NCI-H2171 (cell line): ENCODE measurements at places on chromosomes 7 and 10.
A peak's percentile ranks its signal among the peaks of the same experiment; 100 is the strongest.

DNA sequence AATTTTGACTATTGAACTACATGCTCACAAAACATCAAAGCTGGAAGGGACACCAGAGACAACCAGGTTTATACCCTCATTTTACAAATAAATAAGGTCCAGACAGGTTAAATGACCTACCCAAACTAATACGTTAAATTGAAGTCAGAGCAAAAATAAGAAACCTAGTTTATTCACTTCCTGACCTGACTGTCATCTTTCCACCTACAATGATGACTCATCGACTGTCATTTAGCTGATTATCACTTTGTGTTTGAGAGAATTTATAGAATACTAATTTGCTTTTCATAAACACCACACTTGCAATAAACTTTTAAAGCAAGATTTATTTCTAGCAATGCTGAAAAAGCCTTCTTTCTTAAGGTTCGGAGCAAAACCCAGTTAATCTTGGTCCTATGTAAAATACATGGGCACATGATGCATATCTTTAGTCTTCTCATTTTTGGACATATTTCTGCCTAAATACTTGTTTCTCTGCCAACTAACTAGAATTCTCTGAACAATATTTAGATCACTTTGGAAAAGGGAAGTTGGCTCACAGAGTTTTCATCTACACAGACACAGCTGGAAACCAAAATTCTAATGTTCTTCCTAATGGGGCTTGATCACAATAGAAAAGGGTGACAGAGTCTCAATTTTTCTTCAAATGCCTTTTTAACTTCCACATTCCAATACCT lies 16.7 kb upstream of the LRRN3 start:
- DNase-seq: no peak

DNA sequence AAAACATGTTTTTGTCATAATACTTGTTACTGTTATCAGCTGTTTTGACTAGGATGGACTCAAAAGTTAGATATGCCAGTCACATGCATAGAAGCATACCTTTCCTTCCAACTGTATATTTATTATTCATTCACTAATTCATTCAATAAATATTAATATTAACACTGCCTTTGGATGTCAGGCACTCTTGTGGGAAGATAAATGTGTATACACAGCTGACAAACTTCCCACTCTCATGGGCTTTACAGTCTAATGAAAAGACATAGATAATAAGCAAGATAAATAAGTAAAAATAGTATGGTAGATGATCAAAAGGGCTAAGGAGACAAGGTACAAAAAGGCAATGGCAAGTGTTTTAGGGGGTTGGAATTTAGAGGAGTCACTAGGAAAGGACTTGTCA lies 180.1 kb upstream of the SMIM30 start:
- DNase-seq: no peak

DNA sequence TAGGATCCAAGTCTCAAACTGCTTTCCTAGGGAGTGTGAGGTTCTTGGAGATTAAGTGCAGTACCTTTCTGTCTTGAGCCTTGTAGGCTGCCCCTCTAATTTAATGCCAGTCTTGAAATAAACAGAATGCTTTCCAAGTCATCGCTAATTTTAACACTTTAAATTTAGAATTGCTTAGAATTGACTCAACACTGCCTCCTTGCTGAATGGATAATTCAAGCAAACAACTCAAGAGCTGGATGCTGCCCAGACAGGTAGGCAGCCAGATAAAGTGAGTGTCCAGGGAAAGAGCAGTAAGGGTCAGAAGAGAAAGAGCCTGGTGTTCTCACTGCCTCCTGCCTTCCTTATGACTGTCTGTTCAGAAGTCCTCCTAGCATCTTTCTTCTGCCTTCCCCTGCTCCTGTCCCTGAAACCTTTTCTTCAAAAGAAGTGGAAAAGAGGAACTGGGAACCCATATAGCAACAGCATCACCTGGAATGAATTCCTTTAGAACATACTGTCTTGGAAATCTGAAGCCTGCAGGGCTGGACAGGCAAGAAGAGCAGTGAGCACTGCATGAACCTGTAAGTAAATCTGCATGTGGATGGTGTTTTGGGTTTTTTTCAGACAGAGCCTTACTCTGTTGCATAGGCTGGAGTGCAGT lies 3.1 kb upstream of the GOT1 start:
- DNase-seq: no peak

GRCh38 chr7:130113887-130114286 lies 43.6 kb downstream of the KLHDC10 start:
- DNase-seq: no peak

DNA sequence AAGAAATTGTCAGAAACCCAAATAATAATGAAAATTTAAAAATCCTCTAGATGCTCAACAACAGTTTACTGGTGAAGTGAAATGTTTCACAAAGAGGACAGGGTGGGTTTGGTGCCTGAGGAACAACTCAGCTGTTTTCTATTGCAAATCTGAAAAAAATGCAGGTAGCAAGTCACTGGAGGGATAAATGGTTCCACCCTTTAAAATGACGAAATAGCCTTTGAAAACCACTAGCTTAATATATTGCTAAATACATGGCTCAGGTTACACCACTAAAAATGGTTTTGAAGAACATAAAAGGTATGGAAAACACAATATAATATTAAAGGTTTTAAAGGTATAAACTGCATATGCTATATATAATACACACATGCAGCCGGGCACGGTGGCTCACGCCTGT lies 69.5 kb downstream of the LMBR1 start:
- no peak for DNase-seq

DNA sequence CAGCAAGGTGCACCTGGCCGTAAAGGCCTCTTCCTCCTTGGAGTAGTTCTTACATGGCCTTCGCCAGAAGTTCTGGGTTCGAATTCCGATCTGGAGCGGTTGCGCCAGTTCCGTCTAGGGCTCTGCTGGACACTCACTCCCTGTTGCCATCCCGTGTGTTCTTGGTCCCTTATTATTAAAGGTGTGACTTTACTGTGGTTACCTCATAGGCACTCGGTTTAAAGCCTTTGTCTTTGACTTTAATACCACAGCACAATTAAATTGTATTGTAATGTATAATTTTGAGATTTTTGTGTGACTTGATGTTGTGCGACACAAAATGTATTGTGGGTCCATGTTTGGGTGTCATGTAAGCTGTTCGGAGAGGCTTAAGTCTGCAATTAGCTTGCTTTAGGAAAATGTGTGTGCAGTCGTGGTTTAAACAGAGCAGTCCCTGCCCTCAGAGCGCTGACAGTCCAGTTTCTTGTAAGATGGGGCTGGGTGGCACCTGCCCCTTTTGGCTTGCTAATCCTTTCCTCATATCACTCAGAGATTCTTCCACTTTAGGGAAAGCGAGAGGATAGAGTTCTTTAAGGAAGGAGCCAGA lies 919 bp downstream of the INPP5F start:
- no peak for DNase-seq

DNA sequence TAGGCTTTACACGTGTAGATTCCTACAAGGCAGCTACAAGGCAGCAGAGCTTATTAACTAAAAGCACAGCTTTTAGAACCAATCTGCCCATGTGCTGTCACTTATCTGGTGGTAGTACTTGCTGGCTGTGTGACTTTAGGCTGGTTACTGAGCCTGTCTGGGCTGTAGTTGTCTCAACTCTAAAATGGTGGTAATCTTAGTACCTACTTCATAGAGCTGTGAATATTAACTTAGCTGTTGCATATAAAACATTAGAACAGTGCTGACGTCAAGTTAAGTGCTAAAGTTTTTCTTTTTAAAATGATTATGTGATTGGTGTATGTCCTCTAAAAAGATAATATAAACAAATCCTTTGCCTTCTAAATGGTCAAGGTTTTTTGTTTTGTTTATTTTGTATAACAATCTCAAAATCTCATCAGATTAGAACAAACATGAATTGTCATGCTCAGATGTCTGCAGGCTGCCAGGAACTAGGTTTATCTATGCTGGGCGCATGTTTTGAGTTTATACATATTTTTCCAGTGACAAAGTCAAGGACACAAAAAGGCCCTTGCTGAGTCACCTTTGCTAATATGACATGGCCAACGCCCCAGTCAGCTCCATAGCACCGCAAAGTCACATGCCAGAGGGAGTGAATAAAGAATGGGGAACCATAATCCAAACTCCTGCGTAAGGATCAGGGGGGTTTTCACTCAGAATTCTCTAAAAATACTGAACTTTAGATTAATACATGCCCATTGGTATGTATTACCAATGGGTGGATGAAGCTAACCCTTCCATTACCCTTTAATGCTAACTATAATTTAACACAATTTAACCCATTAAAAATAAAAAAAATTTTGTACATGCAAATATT lies 39.8 kb upstream of the ARL4A start:
- DNase-seq: no peak

- no peak for DNase-seq
These were observed 4.8 kb upstream of the MTPAP start for GRCh38 chr10:30353851-30354250.

DNA sequence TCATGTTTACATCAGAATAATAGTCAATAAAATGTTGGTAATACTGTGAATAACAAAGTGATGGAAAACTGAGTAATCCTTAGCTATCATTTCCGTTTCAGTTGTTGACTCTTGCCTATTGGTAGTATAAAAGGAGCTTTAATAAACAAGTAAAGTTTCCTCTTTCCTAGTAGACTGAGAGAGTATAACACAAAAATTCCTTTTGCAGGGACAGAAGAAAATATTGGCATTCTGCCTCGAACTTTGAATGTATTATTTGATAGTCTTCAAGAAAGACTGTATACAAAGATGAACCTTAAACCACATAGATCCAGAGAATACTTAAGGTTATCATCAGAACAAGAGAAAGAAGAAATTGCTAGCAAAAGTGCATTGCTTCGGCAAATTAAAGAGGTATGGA lies 9.4 kb downstream of the KIF20B start:
- DNase-seq: no peak

DNA sequence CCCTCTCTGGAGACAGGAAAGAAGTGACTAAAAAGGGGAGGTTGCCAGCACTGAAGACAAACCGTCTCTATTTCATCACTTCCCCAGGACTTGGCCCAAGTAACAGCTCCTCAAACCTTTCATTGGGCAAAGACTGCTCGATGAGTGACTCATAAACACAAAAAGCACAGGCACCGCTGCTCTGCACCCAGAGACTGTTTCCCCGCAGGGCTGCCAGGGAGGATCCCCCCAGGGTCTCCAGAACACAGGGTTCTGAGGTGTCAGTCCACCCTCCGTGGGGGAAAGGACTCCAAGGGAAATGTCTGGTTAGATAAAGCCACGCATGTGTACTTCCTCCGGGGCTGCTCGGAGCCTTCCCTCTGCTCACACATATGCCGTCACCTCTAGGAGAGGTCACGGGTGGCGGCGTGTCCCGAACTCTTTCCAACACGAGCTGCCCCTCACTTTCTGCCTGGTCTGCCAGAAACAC lies 59.9 kb downstream of the INSIG1 start:
- DNase-seq: no peak

DNA sequence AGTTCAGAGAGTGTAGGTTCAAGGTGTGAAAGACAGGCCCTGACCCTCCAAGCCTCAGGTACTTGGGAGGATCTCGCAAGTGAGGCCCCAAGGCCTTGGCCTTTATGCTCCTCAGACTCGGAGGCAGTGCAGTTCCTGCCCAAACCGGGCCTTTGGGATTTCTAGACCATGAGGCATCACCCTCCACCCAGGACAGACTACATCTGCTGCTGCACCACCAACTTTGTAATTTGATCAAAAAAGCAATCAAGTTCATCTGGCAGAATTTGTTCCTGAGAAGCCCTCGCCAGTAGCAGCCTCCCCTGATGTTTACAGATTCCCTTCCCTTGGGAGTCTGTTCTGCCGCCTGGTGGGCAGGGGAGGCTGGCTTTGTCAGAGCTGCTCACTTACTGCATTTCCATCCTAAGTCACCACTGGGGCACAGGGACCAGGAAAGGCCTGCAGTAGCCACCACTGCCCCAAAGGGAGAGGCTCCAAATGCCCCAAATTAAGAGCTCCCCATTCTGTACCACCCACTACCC lies 2.1 kb downstream of the CAMK2G start:
- peak; percentile 79 for DNase-seq

- no peak for DNase-seq
These were observed 39.6 kb downstream of the JAZF1 start for GRCh38 chr7:28140979-28141378.

GRCh38 chr10:86439544-86439943 lies 72.9 kb upstream of the GRID1 start:
- DNase-seq: no peak

DNA sequence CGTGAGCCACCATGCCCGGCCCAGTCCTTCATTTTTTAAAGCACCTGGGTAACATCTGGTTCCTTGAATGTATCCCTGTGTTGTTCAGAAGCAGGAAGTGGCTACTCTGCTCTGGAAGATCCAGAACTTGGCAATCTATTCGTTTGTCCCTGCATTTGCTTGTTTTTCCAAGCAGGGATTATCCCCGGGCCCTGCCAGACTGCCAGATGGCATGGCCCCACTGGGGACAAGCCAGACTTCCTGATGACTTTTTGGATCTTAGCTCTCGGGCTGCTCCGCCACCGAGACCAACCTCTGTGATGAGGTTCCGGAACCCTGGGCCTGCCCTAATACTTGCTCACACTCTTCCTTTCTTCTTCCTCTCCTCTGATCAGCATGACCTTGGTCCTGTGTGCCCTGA lies 496.7 kb downstream of the TYW1 start:
- peak; percentile 30 for DNase-seq

GRCh38 chr10:51206500-51206899 lies 132.2 kb downstream of the PRKG1 start:
- no peak for DNase-seq

GRCh38 chr7:82722946-82723345 lies 279.4 kb upstream of the CACNA2D1 start:
- DNase-seq: no peak

DNA sequence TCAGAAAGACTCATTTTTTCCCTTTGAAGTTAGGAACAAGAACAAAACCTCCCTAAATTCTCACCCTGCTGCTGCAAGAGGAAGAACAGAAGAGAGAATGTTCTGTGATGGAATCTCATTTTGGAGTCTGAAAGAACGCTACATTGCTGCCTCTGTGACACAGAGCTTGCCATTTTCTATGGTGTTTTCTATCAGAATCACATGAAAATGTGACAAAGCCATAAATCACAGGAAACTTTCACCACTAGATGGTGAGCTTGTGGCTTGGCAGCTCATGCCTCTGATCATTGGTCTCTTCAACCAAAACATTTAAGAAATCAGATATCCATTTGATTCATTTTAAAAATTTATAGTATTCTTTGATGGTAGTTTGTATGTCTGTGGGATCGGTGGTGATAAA lies 82.9 kb downstream of the CADPS2 start:
- peak; percentile 1 for DNase-seq

DNA sequence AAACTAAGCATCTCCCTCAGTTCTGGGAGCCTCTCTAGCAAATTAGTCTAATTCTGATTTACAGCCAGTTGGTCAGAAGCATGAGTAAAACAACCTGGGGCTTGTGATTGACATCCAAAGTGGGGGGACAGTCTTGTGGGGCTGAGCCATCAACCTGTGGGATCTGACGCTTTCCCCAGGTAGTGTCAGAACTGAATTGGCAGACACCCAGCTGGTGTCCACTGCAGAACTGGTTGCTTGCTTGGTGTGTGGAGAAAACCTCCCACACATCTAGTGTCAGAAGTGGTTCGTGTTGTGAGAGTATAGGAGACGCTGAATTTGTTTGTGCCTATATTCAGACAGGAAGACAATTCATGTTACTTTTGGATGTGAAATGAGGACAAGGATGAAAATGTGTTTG lies 92.2 kb upstream of the PDCD4 start:
- DNase-seq: no peak
